ENCODE measurements at places on chromosomes 13 and 19. TPM values are rescaled to one million over a fixed set of nuclear protein-coding genes. Genes with fewer than 3 reads are reported as not detected.
A peak's percentile ranks its signal among the peaks of the same experiment; 100 is the strongest.

Gene ZNF30
- total RNA-seq: 3.9 TPM

Gene CARD8
- 38.0 TPM for total RNA-seq

Gene APOC4
- not detected for total RNA-seq

Gene C2CD4C
- 0.97 TPM for total RNA-seq

Gene CASP14
- not detected for total RNA-seq

Gene C19orf18
- total RNA-seq: 1.4 TPM

GRCh38 chr13:72255908-72256307 lies 388.9 kb upstream of the DACH1 start:
- H3K4me1 ChIP-seq: no peaks in the 10 kb centered on the region
- H3K4me3 ChIP-seq: no peak overlapping the region
- H3K36me3 ChIP-seq: no peaks in the 10 kb centered on the region
- no peak overlapping the region for H3K27ac ChIP-seq

- H3K27me3 ChIP-seq: no peaks in the 10 kb centered on the region
- H3K4me3 ChIP-seq: no peak overlapping the region
- no peaks in the 10 kb centered on the region for H3K36me3 ChIP-seq
- H3K27ac ChIP-seq: no peak overlapping the region
- peaks cover 7% of the 10 kb centered on the region for H3K4me1 ChIP-seq
Measured at GRCh38 chr13:32246468-32246867, 68.7 kb downstream of the ZAR1L start.

- H3K4me1 ChIP-seq: peaks cover 55% of the 10 kb centered on the region
- no peak for DNase-seq
- no peaks in the 10 kb centered on the region for H3K27me3 ChIP-seq
- peak overlapping the region; percentile 95 for H3K27ac ChIP-seq
Measured at GRCh38 chr19:33375156-33375836, 1.8 kb downstream of the CEBPG start.

DNA sequence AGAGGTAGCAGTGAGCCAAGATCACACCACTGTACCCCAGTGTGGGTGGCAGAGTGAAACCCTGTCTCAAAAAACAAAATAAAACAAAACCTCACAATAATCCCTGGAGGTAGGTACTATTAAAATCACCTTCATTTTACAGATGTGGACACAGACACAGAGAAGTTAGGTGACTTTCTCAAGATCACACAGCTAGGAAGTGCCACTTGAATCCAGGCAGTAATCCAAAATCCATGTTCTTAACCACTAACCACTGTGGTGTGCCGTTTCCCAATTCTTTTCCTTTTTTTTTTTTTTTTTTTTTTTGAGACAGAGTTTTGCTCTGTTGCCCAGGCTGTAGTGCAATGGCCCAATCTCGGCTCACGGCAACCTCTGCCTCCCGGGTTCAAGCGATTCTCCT lies 9.0 kb downstream of the PPP1R14A start:
- H3K27me3 ChIP-seq: no peaks in the 10 kb centered on the region
- no peaks in the 10 kb centered on the region for H3K36me3 ChIP-seq
- H3K4me1 ChIP-seq: peaks cover 37% of the 10 kb centered on the region
- H3K27ac ChIP-seq: no peak overlapping the region
- no peak overlapping the region for H3K4me3 ChIP-seq
- DNase-seq: no peak

DNA sequence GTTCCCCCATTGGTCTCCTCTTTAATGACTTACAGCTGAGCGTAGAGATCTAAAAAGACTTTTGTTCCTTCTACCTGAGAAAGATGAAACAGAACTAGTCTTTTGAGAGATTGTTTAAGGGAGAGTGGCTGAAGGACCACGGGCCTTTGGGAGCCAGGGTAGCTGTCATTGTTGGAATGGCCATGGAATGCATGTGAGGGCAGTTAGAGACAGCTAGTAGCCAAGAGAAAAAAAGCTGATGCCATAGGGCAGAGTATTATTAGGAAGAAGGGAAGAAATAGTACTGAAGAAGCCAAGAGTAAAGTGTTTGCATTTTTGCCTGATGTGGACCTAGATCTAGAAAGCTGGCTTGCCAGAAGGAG lies 5.6 kb downstream of the ZNF507 start:
- H3K36me3 ChIP-seq: peaks cover 45% of the 10 kb centered on the region
- DNase-seq: no peak
- no peak overlapping the region for H3K4me3 ChIP-seq
- peak overlapping the region; percentile 69 for H3K27ac ChIP-seq
- peaks cover 44% of the 10 kb centered on the region for H3K4me1 ChIP-seq

DNA sequence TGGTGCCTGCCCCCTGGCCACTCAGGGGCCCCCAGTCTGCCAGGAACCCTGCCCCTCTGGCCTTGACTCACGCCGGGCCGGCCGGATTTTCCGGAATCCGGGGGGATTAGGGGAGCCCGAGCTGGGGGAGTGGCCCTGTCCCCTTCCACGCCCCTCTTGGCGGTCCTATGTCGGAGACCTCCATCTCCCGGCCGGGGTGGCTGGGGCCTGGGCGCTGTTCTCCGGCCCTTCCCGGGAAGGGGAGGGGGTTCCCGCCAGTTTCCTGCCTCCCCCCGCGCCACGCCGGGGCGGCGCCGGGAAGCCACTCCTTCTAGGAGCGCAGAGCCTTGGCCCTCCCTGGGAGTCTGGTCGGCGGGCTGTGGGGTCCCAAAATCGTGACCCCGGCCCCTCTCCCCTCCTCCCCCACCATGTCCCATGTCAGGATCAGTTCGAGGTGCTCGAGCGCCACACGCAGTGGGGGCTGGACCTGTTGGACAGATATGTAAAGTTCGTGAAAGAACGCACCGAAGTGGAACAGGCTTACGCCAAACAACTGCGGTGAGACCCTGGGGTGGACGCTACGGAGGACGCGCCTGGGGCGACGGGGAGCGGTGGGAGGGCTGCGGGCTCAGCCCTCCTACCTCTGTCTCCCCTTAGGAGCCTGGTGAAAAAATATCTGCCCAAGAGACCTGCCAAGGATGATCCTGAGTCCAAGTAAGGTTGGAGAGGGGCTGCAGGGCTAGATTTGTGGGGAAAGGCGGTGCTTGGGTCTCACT lies 1.3 kb downstream of the TRIP10 start:
- H3K36me3 ChIP-seq: peaks cover 8% of the 10 kb centered on the region
- H3K4me3 ChIP-seq: peak overlapping the region; percentile 84
- H3K27ac ChIP-seq: peak overlapping the region; percentile 76
- no peaks in the 10 kb centered on the region for H3K27me3 ChIP-seq
- DNase-seq: peak; percentile 85

- no peaks in the 10 kb centered on the region for H3K36me3 ChIP-seq
- peaks cover 9% of the 10 kb centered on the region for H3K4me1 ChIP-seq
- H3K27me3 ChIP-seq: peaks cover 19% of the 10 kb centered on the region
Measured at GRCh38 chr13:36778083-36778671, 40.8 kb upstream of the RFXAP start.

DNA sequence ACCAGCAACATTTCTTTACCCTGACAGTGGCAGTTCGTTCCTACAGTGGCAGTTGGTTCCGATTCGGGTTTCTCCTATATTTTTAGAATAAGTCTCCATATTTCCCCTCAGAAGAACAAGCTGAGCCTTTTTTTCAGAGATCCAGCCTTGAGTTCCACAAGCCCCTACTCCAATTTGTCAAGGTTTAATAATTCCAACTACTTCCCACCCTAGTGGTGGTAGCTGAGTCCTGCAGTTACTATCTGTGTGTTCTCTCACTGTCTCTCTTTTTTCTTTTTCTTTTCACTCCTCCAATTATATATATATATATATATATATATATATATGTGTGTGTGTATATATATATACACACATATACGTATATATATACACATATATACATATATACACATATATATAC lies 1347.3 kb downstream of the PCDH9 start:
- no peaks in the 10 kb centered on the region for H3K36me3 ChIP-seq
- no peak overlapping the region for H3K27ac ChIP-seq
- no peak overlapping the region for H3K4me3 ChIP-seq
- H3K27me3 ChIP-seq: no peaks in the 10 kb centered on the region
- H3K4me1 ChIP-seq: peaks cover 13% of the 10 kb centered on the region

DNA sequence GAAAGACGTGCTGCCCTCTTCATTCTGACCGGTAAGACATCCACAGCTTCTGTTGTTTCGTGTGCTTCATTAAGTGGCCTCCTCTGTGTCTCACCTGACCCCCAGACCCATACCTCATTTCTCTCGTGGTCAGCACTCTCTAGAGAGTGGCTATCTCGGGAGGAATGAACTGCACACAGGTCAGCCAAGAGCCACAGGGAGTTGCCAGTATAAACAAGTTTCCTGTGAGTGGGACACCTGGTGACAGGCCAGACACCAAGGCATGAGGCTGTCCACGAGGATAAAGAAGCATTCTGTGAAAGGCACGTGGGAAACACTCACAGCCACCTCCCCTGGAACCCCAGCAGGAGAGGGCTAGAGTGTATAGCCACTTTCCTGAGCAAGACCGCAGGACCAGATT lies 115.8 kb downstream of the NUFIP1 start:
- no peaks in the 10 kb centered on the region for H3K27me3 ChIP-seq
- H3K36me3 ChIP-seq: no peaks in the 10 kb centered on the region
- no peak overlapping the region for H3K4me3 ChIP-seq
- peaks cover 9% of the 10 kb centered on the region for H3K4me1 ChIP-seq
- no peak overlapping the region for H3K27ac ChIP-seq

DNA sequence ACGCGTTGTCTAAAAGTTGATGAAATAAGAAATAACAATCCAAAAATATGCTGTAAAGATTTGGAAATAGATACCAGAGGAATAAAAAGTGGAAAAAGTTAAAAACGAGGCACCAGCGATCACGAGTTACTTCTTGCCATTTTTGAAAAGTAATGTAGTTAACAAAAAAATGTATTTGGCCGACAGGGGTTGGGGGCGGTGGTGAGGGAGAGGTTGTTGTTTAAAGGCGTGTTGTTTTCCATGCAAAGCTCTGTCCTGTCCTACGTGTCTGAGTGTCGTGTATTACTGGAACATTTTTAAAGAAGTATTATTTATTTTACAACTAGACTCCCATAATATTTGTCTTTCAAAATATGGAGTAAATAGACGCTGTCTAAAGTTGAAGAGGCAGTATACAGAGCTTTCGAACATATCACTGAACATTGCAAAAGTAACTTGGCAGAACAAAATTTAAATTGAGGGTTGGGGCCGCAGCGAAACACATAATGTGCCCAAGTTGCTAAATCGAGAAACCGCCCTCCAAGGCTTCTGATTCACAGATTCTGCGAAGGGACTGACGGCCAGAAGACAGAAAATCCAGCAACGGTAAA lies 823 bp downstream of the FBXO17 start:
- no peak for DNase-seq
- H3K4me3 ChIP-seq: peak overlapping the region; percentile 86
- H3K4me1 ChIP-seq: peaks cover 26% of the 10 kb centered on the region
- no peaks in the 10 kb centered on the region for H3K27me3 ChIP-seq

- no peaks in the 10 kb centered on the region for H3K27me3 ChIP-seq
- H3K27ac ChIP-seq: no peak overlapping the region
- no peaks in the 10 kb centered on the region for H3K4me1 ChIP-seq
- no peak for DNase-seq
- H3K36me3 ChIP-seq: peaks cover 59% of the 10 kb centered on the region
Measured at GRCh38 chr19:35729021-35729420, 11.2 kb downstream of the KMT2B start.

- DNase-seq: no peak
- H3K27ac ChIP-seq: peak overlapping the region; percentile 70
- H3K4me1 ChIP-seq: peaks cover 23% of the 10 kb centered on the region
- H3K4me3 ChIP-seq: peak overlapping the region; percentile 90
Measured at GRCh38 chr19:57682226-57682766, 519 bp downstream of the ZNF551 start.

- H3K4me1 ChIP-seq: peaks cover 4% of the 10 kb centered on the region
- no peak overlapping the region for H3K27ac ChIP-seq
- H3K27me3 ChIP-seq: peaks cover 2% of the 10 kb centered on the region
- DNase-seq: no peak
Measured at GRCh38 chr19:6476155-6476895, 5.3 kb downstream of the DENND1C start.

DNA sequence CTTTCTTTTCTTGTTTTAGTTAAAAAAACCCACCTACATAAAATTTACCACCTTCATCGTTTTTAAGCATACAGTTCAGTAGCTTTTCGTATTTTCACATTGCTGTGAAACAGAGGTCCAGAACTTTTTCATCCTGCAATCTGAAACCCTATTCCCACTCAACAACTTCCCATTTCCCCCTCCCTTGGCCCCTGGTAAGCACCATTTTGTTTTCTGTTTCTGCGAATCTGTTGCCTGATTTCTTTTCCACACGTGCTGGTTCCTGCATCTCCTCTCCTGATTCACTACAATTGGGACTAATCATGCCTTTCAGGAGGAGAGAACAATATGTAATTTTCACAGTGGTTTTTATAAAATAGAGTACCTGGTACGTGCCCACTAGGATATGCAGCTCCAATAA lies 149.2 kb upstream of the RNF113B start:
- no peak overlapping the region for H3K4me3 ChIP-seq
- peaks cover 4% of the 10 kb centered on the region for H3K36me3 ChIP-seq
- no peaks in the 10 kb centered on the region for H3K27me3 ChIP-seq
- peaks cover 79% of the 10 kb centered on the region for H3K4me1 ChIP-seq

- H3K4me1 ChIP-seq: no peaks in the 10 kb centered on the region
- no peak overlapping the region for H3K27ac ChIP-seq
- H3K36me3 ChIP-seq: no peaks in the 10 kb centered on the region
- peaks cover 4% of the 10 kb centered on the region for H3K27me3 ChIP-seq
Measured at GRCh38 chr13:70125693-70126092, 17.4 kb upstream of the KLHL1 start.

- no peak overlapping the region for H3K27ac ChIP-seq
- no peaks in the 10 kb centered on the region for H3K27me3 ChIP-seq
- no peak overlapping the region for H3K4me3 ChIP-seq
- DNase-seq: no peak
Measured at GRCh38 chr13:90201202-90201601, 1146.3 kb upstream of the MIR17HG start.

DNA sequence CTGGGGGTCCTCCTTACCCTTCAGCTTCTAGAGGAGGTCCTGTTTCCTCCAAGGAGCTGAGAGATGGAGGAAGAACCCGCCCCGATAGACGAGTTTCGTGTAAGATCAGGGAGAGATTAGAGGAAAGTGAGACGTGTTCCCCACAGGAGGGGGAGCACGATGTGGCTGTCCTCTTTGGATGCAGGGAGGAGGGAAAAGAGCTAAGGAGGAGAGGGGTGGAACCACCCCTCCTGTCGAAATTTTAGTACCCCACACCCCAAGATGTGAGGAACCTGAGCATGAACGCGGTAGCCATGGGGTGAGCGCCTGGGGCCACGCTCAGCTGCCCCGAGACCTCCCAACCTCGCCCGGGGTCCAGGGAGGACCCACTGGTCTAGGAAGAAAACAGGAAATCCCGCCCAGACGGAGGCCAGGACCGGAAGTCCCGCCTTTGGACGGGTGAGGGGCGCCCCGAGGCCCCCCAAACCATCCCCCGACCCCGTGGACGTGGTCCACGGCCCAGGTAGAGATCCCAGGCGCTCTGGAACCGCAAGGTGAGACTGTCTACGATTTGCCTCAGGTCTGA lies 1.2 kb downstream of the AKT1S1 start:
- no peak overlapping the region for H3K27ac ChIP-seq
- H3K36me3 ChIP-seq: peaks cover 20% of the 10 kb centered on the region
- H3K4me3 ChIP-seq: no peak overlapping the region
- H3K4me1 ChIP-seq: peaks cover 23% of the 10 kb centered on the region
- H3K27me3 ChIP-seq: no peaks in the 10 kb centered on the region

DNA sequence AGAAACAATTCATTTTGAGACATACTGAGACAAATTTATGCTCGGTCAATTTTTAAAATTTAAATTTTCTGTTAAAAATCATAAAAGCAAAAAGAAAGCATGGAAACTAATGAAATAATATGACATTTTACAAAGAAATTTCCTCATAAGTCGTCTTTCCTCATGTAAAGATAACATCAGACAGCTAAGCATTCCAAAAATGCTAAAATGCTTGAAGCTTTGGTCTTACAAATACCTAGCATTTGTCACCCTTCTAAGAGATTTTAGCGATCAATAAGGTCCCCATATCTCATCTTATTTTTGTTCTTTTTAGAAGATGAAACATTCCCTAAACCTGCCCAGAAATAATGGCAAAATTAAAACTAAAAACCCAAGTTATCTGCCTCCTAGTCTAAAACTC lies 68.5 kb upstream of the FREM2 start:
- H3K4me1 ChIP-seq: no peaks in the 10 kb centered on the region
- no peak overlapping the region for H3K4me3 ChIP-seq
- no peaks in the 10 kb centered on the region for H3K27me3 ChIP-seq

All from osteocyte (in vitro differentiated cells).